ENCODE measurements at places on chromosomes 12 and 14.
A peak's percentile ranks its signal among the peaks of the same experiment; 100 is the strongest.

GRCh38 chr12:13183620-13184019 lies 12.9 kb upstream of the EMP1 start:
- peaks cover 16% of the 10 kb centered on the region for H3K4me1 ChIP-seq
- no peak overlapping the region for H3K4me3 ChIP-seq
- no peaks in the 10 kb centered on the region for H3K36me3 ChIP-seq
- H3K27me3 ChIP-seq, result peaks cover 33% of the 10 kb centered on the region
- H3K27ac ChIP-seq, result no peak overlapping the region

GRCh38 chr12:87772401-87772800 lies 256.8 kb downstream of the C12orf50 start:
- no peak for DNase-seq
- no peaks in the 10 kb centered on the region for H3K27me3 ChIP-seq
- H3K4me1 ChIP-seq, result no peaks in the 10 kb centered on the region

- H3K4me1 ChIP-seq, result peaks cover 60% of the 10 kb centered on the region
- H3K27me3 ChIP-seq, result no peaks in the 10 kb centered on the region
- H3K36me3 ChIP-seq, result peaks cover 8% of the 10 kb centered on the region
- DNase-seq, result no peak
- H3K27ac ChIP-seq, result no peak overlapping the region
- no peak overlapping the region for H3K4me3 ChIP-seq
These were observed 3.9 kb downstream of the CTDSP2 start for GRCh38 chr12:57842342-57843294.

- no peaks in the 10 kb centered on the region for H3K27me3 ChIP-seq
- H3K36me3 ChIP-seq, result no peaks in the 10 kb centered on the region
- no peaks in the 10 kb centered on the region for H3K4me1 ChIP-seq
These were observed 658.0 kb upstream of the MDGA2 start for GRCh38 chr14:48333221-48333920.

- H3K27me3 ChIP-seq, result no peaks in the 10 kb centered on the region
- DNase-seq, result no peak
- H3K27ac ChIP-seq, result no peak overlapping the region
- no peak overlapping the region for H3K4me3 ChIP-seq
These were observed 316.8 kb downstream of the PAWR start for GRCh38 chr12:79373896-79374499.

DNA sequence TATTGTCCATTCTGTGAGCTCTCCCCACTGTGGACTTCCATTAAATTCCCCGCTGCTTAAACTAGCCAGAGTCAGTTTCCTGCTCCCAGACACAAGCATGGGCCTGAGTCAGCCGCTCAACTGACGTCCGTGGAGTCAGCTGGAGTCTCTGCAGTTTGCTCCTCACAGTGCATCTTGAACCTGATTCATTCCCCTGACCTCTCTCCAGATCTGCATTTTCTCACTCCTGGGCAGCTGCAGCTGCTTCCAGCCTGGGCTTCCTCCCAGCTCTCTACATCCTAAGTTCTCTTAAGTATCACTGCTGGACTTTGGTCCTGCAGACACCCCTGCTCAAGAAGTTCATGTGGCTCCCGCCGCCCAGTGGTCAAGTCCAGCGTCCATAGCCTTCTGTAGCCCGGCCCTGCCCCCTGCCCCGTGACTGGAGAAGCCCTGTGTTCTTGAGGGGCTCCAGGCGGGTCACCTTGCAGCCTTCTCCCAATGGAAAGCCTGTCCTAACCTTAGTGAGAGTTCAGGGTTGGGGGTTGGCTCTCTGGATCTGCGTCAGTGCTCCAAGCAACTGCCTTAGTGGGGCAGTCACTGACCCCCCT lies 20.0 kb downstream of the NFKBIA start:
- no peak overlapping the region for H3K27ac ChIP-seq
- H3K27me3 ChIP-seq, result no peaks in the 10 kb centered on the region
- no peaks in the 10 kb centered on the region for H3K36me3 ChIP-seq
- H3K4me3 ChIP-seq, result no peak overlapping the region
- H3K4me1 ChIP-seq, result no peaks in the 10 kb centered on the region

DNA sequence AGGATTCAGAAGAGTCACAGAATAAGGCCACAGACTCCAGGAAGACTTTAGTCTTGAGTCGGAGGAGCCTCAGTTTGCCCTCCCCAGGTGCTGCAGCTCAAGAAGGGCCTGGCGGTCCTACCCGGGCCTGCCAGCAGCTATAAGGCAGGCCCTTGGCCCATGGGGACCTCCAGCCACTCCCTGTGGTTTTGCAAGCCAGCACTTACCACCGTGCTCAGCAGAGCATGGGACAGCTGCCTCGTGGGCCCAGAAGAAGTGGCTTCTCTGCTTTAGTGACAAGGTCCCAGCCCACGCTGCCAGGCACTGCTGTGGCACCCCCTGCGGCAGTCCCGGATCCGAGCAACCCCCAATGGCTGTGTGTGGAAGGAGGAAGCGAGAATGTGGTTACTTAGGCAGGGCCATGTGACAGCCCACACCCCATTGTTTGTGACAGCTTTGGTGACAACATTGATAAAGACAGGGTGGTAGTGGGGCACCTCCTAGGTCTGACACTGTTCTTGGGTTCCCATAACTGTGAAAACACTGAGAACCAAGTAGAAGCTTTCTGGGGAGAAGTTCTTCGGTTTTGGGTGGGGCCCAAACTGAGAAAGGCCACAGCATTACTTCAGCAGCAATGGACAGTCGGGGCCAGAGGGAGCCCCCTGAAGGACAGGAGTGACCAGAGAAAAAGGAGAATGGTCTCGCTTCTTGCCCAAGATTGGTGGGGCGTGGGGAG lies at the start of gene SELPLG:
TSS of gene SELPLG (minus strand) at position 361 of the 715 bp plus-strand sequence. CDS start 9,587 bp downstream, outside the sequence.
- peak within 1 kb of the TSS; percentile 99 for H3K27ac ChIP-seq
- H3K27me3 ChIP-seq, result no peaks in the 10 kb centered on the region
- H3K4me3 ChIP-seq, result peak within 1 kb of the TSS; percentile 98
- DNase-seq, result peak; percentile 83
- peaks cover 65% of the 10 kb centered on the region for H3K4me1 ChIP-seq

DNA sequence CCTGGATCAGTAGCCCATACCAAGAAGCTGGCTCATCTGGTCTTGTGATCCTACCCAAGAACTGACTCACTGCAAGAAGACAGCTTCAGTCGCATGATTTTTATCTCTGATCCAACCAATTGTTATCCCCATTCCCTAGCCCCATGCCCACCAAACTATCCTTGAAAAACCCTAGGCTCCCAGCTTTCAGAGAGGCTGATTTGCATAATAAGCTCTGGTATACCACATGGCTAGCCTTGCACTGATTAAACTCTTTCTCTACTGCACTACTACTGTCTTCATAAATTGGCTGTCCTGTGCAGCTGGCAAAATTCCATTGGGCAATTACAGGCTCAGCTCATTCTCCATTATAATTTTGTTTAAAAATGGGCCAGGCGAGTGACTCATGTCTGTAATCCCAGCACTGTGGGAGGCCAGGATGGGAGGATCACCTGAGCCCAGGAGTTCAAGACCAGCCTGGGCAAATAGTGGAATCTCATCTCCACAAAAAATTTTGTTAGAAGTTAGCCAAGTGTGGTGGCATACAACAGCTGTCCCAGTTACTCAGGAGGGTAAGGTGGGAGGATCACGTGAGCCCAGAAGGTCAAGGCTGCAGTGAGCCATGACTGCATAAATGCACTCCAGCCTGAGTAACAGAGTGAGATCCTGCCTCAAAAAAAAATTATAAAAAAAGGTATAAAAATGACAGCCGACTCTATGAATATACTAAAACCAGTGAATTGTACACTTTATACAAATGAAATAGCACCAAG lies 76.7 kb upstream of the EIF5 start:
- no peak overlapping the region for H3K4me3 ChIP-seq
- H3K4me1 ChIP-seq, result peaks cover 4% of the 10 kb centered on the region
- no peaks in the 10 kb centered on the region for H3K36me3 ChIP-seq

GRCh38 chr12:56922031-56922430 lies 12.2 kb downstream of the SDR9C7 start:
- H3K27me3 ChIP-seq, result peaks cover 3% of the 10 kb centered on the region
- H3K4me1 ChIP-seq, result no peaks in the 10 kb centered on the region
- H3K36me3 ChIP-seq, result no peaks in the 10 kb centered on the region

- H3K27ac ChIP-seq, result no peak overlapping the region
- no peaks in the 10 kb centered on the region for H3K4me1 ChIP-seq
- no peak for DNase-seq
- H3K36me3 ChIP-seq, result peaks cover 55% of the 10 kb centered on the region
- H3K27me3 ChIP-seq, result no peaks in the 10 kb centered on the region
These were observed 7.2 kb downstream of the MVK start for GRCh38 chr12:109580684-109581333.

DNA sequence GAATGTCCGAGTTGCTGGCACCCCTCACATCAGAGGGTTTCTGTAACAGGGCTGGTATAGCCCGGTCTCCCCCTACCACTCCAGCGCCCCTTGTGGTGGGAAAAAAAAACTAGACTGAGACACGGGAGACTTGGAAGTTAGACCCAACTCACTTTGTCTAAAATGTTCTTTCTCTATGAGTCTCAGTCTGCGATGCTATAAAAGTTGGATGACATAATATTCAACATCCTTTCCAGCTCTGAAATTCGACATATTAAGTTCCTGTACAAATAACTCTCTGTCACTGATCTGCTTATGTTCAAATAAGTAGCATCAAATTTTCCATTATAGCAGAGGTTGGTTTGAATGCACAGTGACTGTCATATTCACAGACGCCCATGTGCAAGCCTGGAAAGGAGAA lies 25.7 kb upstream of the TC2N start:
- H3K27me3 ChIP-seq, result no peaks in the 10 kb centered on the region
- peaks cover 44% of the 10 kb centered on the region for H3K4me1 ChIP-seq
- no peak overlapping the region for H3K4me3 ChIP-seq
- peak overlapping the region; percentile 39 for H3K27ac ChIP-seq
- H3K36me3 ChIP-seq, result no peaks in the 10 kb centered on the region
- DNase-seq, result no peak

- H3K27me3 ChIP-seq, result no peaks in the 10 kb centered on the region
- DNase-seq, result no peak
- peaks cover 46% of the 10 kb centered on the region for H3K4me1 ChIP-seq
- H3K36me3 ChIP-seq, result no peaks in the 10 kb centered on the region
These were observed 110.4 kb downstream of the ZFP36L1 start for GRCh38 chr14:68682166-68683103.

GRCh38 chr14:101354726-101355125 lies 206.6 kb upstream of the DIO3 start:
- no peak overlapping the region for H3K27ac ChIP-seq
- no peak overlapping the region for H3K4me3 ChIP-seq
- peaks cover 5% of the 10 kb centered on the region for H3K27me3 ChIP-seq

DNA sequence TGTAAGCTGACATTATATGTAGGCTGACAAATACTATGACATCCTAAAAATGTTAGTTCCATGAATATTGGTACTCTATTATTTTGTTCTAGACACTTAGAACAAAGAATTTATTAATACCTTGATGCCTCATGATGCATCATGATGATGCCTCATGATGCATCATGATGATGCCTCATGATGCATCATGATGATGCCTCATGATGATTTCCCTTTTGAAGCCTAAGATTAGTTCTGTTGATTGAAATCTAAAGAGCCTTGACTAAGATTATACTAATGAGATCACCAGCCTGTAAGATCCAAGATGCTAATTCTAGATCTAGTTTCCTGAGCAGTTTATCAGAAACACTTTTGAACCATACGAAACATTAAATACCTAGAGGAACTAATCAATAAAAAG lies 4.6 kb upstream of the CEP128 start:
- no peak overlapping the region for H3K27ac ChIP-seq
- peaks cover 29% of the 10 kb centered on the region for H3K27me3 ChIP-seq
- peaks cover 23% of the 10 kb centered on the region for H3K4me1 ChIP-seq

DNA sequence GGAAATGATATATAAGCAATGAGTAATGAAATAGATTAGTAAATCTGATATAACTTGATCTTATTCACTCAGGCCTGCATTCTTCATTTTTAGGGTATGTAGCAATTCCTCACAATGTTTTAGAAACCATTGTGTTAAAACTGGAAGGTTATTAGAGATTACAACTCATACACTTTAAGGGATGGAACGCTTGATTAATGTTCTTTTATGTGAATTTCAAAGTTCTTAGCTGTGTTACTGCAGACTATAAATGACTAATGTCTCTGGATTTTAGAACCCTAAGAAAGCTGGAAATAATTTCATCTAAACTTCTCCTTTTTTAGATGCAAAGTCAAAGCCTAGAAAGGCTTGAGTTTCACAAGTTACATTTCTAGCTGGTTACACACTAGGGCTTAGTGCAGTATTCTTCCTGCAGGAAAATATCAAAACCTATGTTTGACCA lies 148.2 kb upstream of the CLEC14A start:
- no peak overlapping the region for H3K4me3 ChIP-seq
- no peak for DNase-seq
- H3K27me3 ChIP-seq, result no peaks in the 10 kb centered on the region
- H3K4me1 ChIP-seq, result no peaks in the 10 kb centered on the region
- no peak overlapping the region for H3K27ac ChIP-seq

- peaks cover 35% of the 10 kb centered on the region for H3K36me3 ChIP-seq
- no peak overlapping the region for H3K4me3 ChIP-seq
These were observed 46.8 kb upstream of the AMN start for GRCh38 chr14:102875652-102876051.

- peaks cover 14% of the 10 kb centered on the region for H3K36me3 ChIP-seq
- peak overlapping the region; percentile 59 for H3K4me3 ChIP-seq
- no peak overlapping the region for H3K27ac ChIP-seq
These were observed 514.0 kb downstream of the FUT8 start for GRCh38 chr14:65926504-65926903.

DNA sequence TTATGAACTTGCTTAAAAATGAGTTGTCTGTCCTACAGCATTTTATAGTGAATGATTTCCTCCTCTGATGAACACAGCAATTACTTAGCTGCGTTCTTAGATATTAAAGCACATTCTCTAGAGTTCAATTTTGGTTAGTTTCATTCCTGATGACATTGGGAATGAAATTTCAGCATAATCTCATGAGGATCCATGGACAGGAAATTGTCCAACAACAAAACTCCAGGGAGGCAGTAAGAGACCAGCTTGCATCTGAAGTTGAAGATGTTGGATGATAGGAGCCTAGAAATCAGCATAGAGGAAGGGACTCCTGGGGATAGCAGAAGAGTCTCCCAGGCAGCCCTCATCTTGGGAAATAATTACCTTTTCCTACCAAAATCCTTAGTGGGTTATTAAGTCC lies 128.7 kb upstream of the RAP1B start:
- H3K27ac ChIP-seq, result peak overlapping the region; percentile 93
- H3K4me3 ChIP-seq, result no peak overlapping the region
- DNase-seq, result no peak

- H3K36me3 ChIP-seq, result peaks cover 54% of the 10 kb centered on the region
- H3K4me3 ChIP-seq, result no peak overlapping the region
- H3K27me3 ChIP-seq, result no peaks in the 10 kb centered on the region
- no peak for DNase-seq
- no peak overlapping the region for H3K27ac ChIP-seq
- peaks cover 3% of the 10 kb centered on the region for H3K4me1 ChIP-seq
These were observed 15.7 kb downstream of the NFYB start for GRCh38 chr12:104122298-104122697.

GRCh38 chr14:77206261-77206824 lies 24.7 kb downstream of the TMEM63C start:
- H3K4me1 ChIP-seq, result no peaks in the 10 kb centered on the region
- no peak for DNase-seq
- no peaks in the 10 kb centered on the region for H3K36me3 ChIP-seq
- no peak overlapping the region for H3K4me3 ChIP-seq

DNA sequence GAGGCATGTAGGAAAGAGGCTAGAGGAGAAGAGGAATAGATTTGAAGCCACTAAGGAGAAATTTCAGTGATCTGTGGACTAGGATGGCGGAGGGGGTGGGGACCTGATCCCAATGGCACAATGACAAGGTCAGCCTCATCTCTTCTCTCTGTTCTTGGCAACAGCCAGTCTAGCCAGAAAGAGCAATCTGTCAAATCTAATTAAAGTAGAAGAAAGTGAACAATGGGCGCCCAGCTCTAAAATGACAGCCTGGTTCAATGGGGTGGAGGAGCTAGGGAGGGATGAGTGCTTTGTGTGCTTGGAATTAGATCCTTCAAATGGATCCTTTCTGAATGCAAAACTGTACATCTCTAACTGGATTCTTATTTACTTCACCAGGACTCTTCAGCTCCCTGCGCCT lies 37.2 kb upstream of the TUBA1C start:
- H3K36me3 ChIP-seq, result no peaks in the 10 kb centered on the region
- H3K4me1 ChIP-seq, result no peaks in the 10 kb centered on the region
- H3K27ac ChIP-seq, result no peak overlapping the region
- no peak for DNase-seq
- H3K4me3 ChIP-seq, result no peak overlapping the region

Data from activated T-helper 2 cell treated with anti-CD3 and anti-CD28 coated beads, Interferon-gamma antibody, Interleukin-2, Interleukin-4, amounts not matched to agents 10 μg/mL and 5 μg/mL and 100 μg/mL, durations not matched to agents 14 hours and 24 hours and 36 hours (primary cell).